ENCODE measurements at places on chromosomes 12 and 14. TPM values are rescaled to one million over a fixed set of nuclear protein-coding genes. Genes with fewer than 3 reads are reported as not detected.

- no peaks in the 10 kb centered on the region for H3K36me3 ChIP-seq
- peaks cover 22% of the 10 kb centered on the region for H3K4me1 ChIP-seq
- no peak for DNase-seq
- H3K27me3 ChIP-seq = no peaks in the 10 kb centered on the region
Observed at GRCh38 chr14:34835312-34835711, 39.8 kb downstream of the BAZ1A start.

The REP15 gene
- 2.1 TPM for total RNA-seq

- peak overlapping the region; percentile 43 for H3K27ac ChIP-seq
- peaks cover 6% of the 10 kb centered on the region for H3K36me3 ChIP-seq
- no peaks in the 10 kb centered on the region for H3K27me3 ChIP-seq
- no peak for DNase-seq
- H3K4me1 ChIP-seq = no peaks in the 10 kb centered on the region
- H3K4me3 ChIP-seq = no peak overlapping the region
Observed at GRCh38 chr12:15631007-15631715, 158.0 kb downstream of the EPS8 start.

DNA sequence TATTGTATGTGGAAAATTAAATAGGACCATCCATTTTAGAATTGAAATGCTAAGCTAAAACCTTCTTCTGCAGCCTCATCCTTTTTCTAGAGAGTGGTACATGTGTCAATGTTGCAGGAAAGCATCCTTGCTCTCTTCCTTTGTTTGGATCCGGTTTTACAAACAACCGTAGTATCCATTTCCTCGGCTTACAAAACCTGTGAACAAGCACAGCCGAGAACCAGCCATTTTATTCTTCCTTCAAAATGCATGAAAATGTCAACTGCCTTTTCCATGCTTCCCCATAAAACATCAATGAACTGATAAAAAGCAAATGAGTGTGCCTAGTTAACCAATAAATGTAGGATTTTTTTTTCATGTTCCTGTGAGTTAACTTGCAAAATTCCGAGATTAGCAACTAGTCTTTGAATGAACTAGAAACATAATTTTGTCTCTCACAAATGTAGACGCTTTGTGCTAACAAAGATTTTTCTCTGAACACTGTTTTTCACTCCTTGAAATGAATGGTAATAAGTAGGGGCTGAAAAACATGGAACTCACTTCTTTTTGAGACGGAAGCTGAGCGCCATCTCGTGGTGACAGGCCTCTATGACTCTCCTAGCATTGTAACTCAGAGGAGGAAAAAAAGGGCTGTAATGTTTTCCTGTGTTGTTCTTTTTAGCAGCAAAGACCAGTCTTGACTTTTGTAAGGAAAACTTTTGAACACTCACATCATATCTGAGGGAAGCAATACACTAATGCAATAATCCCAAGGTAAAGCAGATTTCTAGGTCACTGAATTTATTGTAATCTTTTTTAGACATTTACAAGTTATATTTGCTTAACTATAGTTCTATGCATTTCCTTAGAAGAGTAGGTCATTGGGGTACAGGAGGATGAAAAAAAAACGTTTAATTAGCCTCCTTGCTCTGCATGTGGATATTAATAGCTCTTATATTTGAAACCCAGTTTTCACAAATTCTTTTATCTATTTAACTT lies 157.4 kb upstream of the FOXG1 start:
- peak; percentile 61 for DNase-seq
- peaks cover 5% of the 10 kb centered on the region for H3K27me3 ChIP-seq
- no peaks in the 10 kb centered on the region for H3K36me3 ChIP-seq
- H3K4me1 ChIP-seq = no peaks in the 10 kb centered on the region

The BHLHE41 gene
- 0.17 TPM for total RNA-seq

The EXOC3L4 gene
- total RNA-seq = 77.8 TPM

- H3K27me3 ChIP-seq = no peaks in the 10 kb centered on the region
- H3K36me3 ChIP-seq = no peaks in the 10 kb centered on the region
- no peak for DNase-seq
Observed at GRCh38 chr14:91335191-91336092, 82.2 kb downstream of the CCDC88C start.

DNA sequence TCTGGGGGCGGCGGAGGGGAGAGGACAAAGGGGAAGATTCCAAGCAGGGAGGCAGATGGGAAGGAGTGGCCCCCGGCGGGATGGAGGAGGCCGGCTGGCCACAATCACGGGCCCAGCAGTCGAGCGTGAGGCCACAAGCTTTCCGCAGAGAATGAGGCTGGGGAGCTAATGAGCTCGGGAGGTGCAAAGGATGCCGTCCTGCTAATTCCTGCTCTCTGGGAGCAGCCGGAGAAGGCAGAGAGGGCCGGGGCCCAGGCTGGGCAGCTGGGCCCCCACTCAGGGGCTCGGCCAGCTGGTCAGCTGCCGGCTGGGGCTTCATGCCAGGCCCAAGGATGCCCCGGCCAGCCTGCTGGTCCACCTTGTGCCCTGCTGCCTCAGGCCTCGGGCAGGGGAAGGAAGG lies 98.1 kb upstream of the LHX5 start:
- no peak for DNase-seq
- H3K27me3 ChIP-seq = no peaks in the 10 kb centered on the region
- no peak overlapping the region for H3K27ac ChIP-seq
- H3K4me3 ChIP-seq = no peak overlapping the region
- H3K4me1 ChIP-seq = no peaks in the 10 kb centered on the region

DNA sequence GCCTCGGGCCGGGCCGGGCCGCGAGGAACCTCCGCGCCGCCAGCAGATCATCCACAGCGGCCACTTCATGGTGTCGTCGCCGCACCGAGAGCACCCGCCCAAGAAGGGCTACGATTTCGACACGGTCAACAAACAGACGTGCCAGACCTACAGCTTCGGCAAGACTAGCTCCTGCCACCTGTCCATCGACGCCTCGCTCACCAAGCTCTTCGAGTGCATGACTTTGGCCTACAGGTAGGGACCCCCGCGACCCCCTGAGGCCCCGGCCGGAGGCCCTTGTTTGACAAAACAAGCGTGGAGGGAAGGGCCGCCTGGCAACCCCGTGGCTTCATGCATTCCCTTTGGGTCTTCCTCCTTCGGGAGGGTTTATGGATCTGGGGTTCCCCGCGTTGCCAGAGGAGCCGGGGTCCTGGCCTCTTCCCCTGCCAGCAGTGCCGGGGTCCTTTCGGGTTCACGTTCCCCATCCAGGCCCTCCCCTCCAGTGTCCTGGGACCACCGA lies 526 bp downstream of the MLXIP start:
- peaks cover 52% of the 10 kb centered on the region for H3K4me1 ChIP-seq
- no peaks in the 10 kb centered on the region for H3K36me3 ChIP-seq
- no peaks in the 10 kb centered on the region for H3K27me3 ChIP-seq
- peak overlapping the region; percentile 91 for H3K4me3 ChIP-seq
- peak overlapping the region; percentile 72 for H3K27ac ChIP-seq

DNA sequence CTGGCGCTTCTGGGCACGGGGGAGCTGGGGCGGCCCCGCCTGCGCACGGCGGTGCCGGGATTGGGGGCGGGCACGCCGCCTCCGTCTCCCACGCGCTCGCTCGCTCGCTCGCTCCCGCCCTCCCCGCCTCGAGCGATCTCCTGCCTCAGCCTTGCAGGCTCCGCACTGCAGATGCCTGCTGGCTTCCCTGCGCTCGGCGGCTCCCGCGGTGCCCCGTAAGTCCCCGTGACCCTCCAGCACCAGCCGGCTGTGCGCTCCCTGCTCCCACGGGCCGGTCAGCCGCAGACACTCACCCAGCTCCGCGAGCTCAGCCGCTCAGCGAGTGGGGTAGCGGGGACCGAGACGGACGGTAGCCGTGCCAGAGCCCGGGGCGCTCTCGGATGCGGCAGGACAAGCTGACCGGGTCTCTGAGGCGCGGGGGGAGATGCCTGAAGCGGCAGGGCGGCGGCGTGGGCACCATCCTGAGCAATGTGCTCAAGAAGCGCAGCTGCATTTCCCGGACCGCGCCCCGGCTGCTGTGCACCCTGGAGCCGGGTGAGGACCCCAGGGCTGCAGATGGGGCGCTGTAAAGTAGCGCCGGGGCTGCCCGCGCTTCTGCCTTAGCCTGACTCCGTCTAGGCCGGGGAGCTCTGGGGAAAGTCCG lies at the start of gene TBC1D30:
Gene TBC1D30 (plus strand): TSS at position 148 of the 643 bp plus-strand sequence. CDS start 233 bp downstream, at position 381.
- peaks cover 21% of the 10 kb centered on the region for H3K4me1 ChIP-seq
- H3K27ac ChIP-seq = no peak within 1 kb of the TSS
- no peak within 1 kb of the TSS for H3K4me3 ChIP-seq
- no peaks in the 10 kb centered on the region for H3K36me3 ChIP-seq
- H3K27me3 ChIP-seq = no peaks in the 10 kb centered on the region

DNA sequence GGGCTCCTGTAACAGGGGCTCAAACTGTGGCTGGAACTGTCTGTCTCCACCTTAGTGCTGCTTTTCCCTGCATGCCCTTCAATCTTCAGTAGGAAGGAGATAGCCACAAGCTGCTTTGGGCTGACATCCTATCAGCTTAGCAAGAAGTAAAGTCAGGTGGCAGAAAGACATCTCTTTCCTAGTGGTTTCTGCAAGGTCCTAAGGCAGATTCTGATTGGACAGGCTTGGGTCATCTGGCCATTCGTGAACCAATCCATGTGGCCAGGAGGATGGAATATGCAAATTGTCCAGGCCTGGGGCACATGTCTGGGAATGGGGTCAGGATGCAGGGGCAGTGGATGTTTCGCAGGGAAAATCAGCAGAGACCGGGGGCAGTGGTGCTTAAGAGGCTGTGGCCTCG lies 5.2 kb downstream of the RITA1 start:
- H3K4me1 ChIP-seq = peaks cover 6% of the 10 kb centered on the region
- no peak overlapping the region for H3K4me3 ChIP-seq
- H3K27me3 ChIP-seq = no peaks in the 10 kb centered on the region
- peak; percentile 67 for DNase-seq
- H3K27ac ChIP-seq = no peak overlapping the region
- H3K36me3 ChIP-seq = peaks cover 15% of the 10 kb centered on the region

All from liver (tissue), 10 donors.